Stimulated activated effector memory CD8-positive, alpha-beta T cell treated with anti-CD3 and anti-CD28 coated beads, Interleukin-12 subunit alpha, Interleukin-12 subunit beta, amount 100 ng/mL, for 72 hours (primary cell): ENCODE measurements at places on chromosomes 13 and 19.

- DNase-seq, result no peak
Measured at GRCh38 chr13:63460462-63461090, 2044.9 kb upstream of the PCDH20 start.

GRCh38 chr13:110330491-110331011 lies 23.5 kb downstream of the COL4A2 start:
- DNase-seq, result no peak

GRCh38 chr19:55270172-55270942 lies 9.6 kb downstream of the HSPBP1 start:
- DNase-seq, result no peak

- DNase-seq, result no peak
Measured at GRCh38 chr13:68304286-68304893, 1074.3 kb upstream of the PCDH9 start.

DNA sequence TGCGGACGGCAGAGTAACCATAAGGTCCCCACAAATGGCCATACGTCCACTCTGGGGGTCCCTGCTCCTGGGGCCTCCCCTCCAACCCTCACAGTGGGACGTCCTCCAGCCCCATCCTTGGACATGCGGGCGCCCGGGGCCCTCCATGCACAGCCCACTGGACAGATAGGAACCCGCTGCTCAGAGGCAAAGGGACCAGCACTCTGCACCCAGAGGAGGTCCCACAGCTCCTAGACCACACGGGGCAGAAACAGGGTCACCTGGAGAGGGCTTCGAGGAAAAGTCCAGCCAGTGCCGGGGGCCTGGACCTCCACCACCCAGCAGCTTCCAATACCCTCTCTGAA lies 11.1 kb downstream of the REXO1 start:
- DNase-seq, result no peak

- DNase-seq, result no peak
Measured at GRCh38 chr13:102751886-102752285, 21.7 kb downstream of the TEX30 start.

- no peak for DNase-seq
Measured at GRCh38 chr19:11506967-11507366, 1.3 kb upstream of the ZNF653 start.

DNA sequence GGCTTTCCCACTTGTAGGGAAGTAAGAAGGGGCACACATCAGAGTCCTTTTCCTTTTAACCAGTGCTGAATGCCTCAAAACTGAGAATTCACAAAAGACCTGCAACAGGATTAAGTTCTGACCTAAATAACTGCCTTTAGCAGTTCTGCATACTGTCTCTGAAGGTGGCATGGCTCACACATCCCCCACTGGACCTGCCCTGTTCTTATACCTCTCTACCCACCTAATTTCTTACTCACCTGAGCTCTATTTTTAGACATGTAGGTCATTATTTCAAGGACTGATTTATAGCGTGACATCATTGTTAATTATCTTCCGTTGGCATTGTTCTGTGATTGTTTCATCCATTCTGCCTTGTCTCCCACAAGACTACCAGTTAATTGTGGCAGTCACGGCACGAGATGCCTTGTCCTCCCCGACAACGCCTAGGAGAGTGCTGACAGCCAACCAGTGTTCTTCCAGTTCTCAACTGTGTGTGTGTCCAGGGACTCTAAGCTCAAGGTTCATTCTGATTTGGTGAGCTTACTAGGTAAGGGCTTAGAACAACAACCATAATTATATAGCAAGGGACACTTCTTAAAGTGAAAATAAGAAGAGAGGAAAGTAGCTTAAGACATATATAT lies 27.1 kb upstream of the UBL3 start:
- no peak for DNase-seq

GRCh38 chr19:38701455-38702063 lies 42.7 kb downstream of the CAPN12 start:
- DNase-seq, result no peak

DNA sequence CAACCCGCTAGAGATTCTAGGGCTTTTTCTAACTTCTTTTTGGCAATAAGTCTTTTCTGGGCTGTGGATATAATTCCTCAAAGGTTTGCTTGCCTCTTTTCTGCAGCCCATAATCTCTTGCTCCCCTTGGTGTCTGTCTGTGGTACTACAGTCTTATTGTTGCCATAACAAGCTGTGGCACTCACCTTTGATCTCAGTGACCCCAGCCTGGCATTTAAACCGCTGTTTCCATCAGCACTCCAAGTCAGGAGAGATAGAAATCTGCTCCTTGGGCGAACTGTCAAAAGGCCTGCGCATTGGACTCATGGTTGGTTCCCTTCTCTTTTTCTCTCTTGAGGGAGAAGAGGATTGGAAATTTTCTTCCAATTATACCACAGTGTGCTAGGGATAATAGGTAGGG lies 14.5 kb upstream of the MPHOSPH8 start:
- DNase-seq, result no peak
